ENCODE measurements at places on chromosomes 7 and 10. TPM values are rescaled to one million over a fixed set of nuclear protein-coding genes. Genes with fewer than 3 reads are reported as not detected.

Gene C10orf143
- 1.3 TPM for total RNA-seq

GRCh38 chr10:1368842-1369171 is 312.6 kb downstream of the WDR37 start:
- no peak overlapping the region for H3K27ac ChIP-seq
- DNase-seq: peak; percentile 55
- H3K4me3 ChIP-seq: no peak overlapping the region
- H3K36me3 ChIP-seq: no peaks in the 10 kb centered on the region
- H3K27me3 ChIP-seq: no peaks in the 10 kb centered on the region

- H3K4me3 ChIP-seq: no peak overlapping the region
- no peak for DNase-seq
- no peaks in the 10 kb centered on the region for H3K27me3 ChIP-seq
- H3K4me1 ChIP-seq: no peaks in the 10 kb centered on the region
These were observed 90.1 kb downstream of the ZNF365 start for GRCh38 chr10:62464308-62464707.

DNA sequence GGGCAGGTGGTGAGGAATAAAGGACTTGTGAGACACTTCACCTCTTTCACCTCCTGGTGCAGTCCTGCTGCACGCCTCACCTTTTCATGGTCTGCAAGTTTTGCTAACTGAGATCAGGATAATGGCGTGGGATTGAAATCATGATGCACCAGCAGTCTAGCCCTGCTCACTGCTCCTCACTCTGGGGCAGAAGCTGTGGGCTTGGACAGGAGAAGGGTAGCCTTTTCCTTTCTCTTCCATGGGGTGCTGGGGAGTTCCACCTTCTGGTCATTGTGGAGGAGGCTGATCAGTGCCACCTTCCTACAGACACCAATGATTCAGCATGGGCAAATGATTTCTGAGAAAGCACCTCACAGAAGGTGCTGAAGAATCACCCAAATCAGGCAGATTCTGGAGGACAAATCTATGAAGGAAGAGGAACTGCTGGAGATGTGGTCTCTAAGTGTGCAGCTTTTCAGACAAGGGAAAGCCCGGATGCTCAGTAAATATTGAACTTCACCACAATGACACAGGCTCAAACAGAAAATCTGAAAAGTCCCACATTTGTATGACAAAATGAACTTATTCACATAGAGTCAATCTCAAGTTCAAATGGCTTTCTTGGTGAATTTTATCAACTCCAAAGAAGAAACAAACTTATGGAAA is 19.7 kb downstream of the MBL2 start:
- no peaks in the 10 kb centered on the region for H3K4me1 ChIP-seq
- H3K36me3 ChIP-seq: no peaks in the 10 kb centered on the region
- H3K4me3 ChIP-seq: no peak overlapping the region

DNA sequence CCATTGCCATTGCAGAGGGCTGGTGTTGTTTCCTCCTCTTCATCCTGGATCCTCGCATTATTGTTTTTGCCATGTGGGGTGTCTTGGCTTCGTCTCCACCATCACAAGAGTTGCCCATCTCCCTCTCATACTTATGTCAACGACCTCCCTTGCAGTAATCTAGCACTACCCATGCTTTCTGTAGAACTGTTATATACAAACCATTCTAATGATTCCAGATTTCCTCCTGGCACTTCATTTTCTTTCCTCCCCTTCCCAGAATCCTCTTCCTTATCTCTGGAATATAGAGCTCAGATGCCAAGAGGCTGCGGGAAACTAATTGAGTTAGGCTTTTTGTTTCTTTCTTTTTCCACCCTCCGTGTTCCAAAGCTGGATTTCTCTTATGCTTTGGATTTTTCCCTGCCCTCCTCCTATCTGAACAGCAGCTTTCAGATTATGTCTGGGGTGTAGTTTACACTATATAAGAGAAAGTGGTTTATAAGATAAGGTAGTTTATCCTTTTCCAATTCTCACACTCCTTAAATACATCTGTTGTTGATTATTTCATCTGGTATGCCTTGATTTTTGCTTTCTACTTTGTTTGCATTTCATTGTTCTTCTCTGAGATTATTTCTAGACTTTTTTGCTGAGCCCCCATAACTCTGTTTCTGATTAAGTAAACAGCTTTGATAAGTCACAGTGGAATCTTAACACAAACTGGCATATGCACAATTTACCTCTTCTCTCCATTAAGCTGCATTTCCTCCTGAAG is 264.1 kb downstream of the BICC1 start:
- DNase-seq: no peak
- H3K4me3 ChIP-seq: no peak overlapping the region
- H3K4me1 ChIP-seq: peaks cover 15% of the 10 kb centered on the region
- H3K27me3 ChIP-seq: no peaks in the 10 kb centered on the region

DNA sequence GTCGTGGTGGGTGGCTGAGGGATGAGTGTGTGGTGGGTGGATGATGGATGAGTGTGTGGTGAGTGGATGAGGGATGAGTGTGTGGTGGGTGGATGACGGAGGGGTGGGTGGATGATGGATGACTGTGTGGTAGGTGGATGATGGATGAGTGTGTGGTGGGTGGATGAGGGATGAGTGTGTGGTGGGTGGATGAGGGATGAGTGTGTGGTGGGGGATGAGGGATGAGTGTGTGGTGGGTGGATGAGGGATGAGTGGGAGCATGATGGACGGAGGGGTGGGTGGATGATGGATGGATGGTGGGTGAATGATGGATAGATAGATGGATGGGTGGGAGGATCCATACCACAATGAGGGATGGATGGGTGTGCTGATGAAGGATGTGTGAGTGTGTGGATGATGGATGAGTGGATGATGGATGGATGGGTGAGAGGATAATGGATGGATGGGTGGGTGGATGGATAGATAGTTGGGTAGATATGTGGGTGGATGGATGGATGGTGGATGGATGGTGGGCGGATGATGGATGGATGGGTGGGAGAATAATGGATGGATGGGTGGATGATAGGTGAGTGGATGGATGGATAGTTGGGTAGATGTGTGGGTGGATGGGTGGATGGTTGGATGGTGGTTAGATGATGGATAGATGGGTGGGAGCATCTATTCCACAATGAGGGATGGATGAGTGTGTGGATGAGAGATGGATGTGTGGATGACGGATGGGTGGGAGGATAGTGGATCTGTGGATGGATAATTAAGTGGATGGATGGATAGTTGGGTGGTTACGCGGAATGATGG is 266.8 kb downstream of the CELF2 start:
- no peak overlapping the region for H3K27ac ChIP-seq
- H3K27me3 ChIP-seq: no peaks in the 10 kb centered on the region
- DNase-seq: no peak
- no peak overlapping the region for H3K4me3 ChIP-seq

Gene CCDC172
- not detected for total RNA-seq

DNA sequence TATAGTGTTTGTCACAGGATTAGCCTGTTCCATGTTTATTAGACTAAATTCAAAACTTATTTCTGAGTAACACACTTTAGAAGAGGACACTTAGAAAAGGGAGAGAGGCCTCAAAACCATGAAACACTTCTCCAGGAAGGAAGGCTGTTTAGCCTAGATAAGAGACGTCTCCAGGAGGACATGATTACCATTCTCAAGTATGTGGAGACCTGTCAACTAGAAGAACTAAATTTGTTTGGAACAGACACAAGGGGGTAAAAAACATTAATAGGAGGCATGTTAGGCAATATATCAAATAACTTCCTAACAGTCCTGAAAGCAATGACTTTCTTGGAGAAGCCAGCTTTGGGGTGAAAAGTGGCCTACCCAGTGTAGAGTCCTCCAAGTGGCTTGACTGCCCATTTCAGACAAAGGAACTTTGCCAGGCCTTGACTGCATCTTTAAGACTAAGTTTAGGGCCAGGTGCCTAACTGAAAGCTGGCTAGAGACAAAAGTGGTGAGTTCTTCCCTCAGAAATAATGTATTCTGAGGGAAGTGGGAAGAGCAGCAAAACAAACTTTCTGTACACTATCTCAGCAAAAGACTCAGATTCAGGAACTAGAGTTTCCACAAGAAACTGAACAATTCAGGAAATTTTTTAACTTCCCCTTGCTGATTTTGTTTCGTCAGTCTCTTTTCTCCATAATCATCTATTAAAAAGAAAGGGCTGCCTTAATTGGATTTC is 11.8 kb downstream of the NCOA4 start:
- peak overlapping the region; percentile 55 for H3K27ac ChIP-seq
- H3K36me3 ChIP-seq: peaks cover 8% of the 10 kb centered on the region
- peaks cover 53% of the 10 kb centered on the region for H3K4me1 ChIP-seq
- DNase-seq: no peak

Gene PNLIP
- 8,888 TPM for total RNA-seq

GRCh38 chr7:26202019-26202990 is 760 bp downstream of the CBX3 start:
- H3K4me3 ChIP-seq: peak overlapping the region; percentile 90
- no peaks in the 10 kb centered on the region for H3K27me3 ChIP-seq
- peak overlapping the region; percentile 97 for H3K27ac ChIP-seq

DNA sequence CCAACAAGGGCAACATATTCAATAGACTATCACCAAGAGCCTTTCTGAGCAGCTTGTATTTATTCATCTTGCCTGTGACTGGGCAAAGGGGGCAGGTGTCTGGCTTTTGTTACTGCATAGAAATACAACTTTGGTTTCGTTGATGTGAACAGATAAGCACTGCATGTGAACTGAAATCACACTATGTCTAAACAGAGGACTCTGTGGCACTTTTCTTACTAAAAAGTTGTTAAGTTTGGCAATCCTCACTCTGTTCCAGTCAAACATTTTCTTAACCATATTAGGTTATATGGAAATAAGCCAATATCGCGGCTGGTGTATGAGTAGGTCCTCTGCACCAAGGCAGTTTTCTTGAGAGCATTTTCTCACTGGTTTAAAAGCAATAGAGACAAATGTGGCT is 48.5 kb downstream of the CALD1 start:
- no peaks in the 10 kb centered on the region for H3K36me3 ChIP-seq
- DNase-seq: no peak
- H3K4me3 ChIP-seq: no peak overlapping the region
- H3K4me1 ChIP-seq: no peaks in the 10 kb centered on the region

Gene SPDYE5
- total RNA-seq: not detected

- no peaks in the 10 kb centered on the region for H3K36me3 ChIP-seq
- no peak overlapping the region for H3K27ac ChIP-seq
- no peak overlapping the region for H3K4me3 ChIP-seq
- H3K4me1 ChIP-seq: no peaks in the 10 kb centered on the region
These were observed 71.2 kb downstream of the FANK1 start for GRCh38 chr10:125967533-125967932.

Gene ATP5F1C
- 127 TPM for total RNA-seq

Gene MOGAT3
- not detected for total RNA-seq

DNA sequence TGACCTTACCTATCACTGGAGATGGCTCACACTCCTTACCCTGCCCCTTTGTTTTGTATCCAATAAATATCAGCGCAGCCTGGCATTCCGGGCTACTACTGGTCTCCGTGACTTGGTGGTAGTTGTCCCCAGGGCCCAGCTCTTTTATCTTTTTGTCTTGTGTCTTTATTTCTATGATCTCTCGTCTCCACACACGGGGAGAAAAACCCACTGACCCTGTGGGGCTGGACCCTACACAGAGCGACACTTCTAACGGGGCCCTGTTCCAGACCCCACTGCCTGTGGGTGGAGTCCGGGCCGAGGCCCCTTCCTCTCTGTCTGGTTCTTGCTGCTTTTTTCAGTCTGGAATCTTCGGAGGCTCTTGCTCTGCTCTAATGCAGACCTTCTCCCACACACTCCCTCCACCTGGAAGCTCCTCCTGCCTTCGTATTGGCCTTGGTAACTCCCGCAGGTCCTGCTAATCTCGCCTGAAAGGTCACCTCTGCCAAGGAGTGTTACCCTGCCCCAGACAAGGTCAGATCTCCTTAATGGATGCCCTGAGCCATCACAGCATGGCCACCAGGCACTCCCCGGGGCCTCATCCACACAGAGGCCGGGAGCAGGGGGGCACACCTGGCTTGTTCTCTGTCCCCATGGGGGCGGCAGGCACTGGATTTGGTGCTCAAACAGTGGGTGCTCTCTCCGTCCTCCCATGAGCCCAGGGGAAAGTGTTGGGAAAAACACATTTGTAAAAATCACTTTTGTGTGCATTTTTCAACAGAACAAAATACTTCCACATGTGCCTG is 531.7 kb downstream of the PTPRN2 start:
- H3K36me3 ChIP-seq: no peaks in the 10 kb centered on the region
- no peak for DNase-seq
- H3K4me3 ChIP-seq: no peak overlapping the region
- no peak overlapping the region for H3K27ac ChIP-seq
- H3K27me3 ChIP-seq: no peaks in the 10 kb centered on the region
- H3K4me1 ChIP-seq: no peaks in the 10 kb centered on the region

All from body of pancreas (tissue), 4 donors.